ENCODE measurements at places on chromosomes 16 and 17.

DNA sequence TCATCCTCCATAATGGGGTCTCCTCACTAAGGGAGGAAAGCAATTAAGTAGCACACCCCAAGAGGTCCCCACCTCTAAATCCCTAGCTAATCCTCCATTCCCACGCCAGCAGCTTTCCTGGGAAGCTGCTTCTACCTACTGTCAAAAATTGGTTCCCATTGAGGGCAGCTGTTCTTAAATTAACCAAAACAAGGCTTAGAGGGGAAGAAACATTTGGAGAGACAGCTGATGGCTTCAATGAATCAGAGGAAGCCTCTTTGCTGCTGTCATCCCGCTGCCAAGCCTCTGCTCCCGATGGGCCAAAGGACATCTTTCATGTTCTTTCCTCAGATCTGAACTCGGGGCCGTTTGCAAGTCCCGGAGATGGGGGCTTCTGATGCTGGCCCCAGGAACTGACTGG lies 26.6 kb downstream of the AIPL1 start:
- DNase-seq = no peak

DNA sequence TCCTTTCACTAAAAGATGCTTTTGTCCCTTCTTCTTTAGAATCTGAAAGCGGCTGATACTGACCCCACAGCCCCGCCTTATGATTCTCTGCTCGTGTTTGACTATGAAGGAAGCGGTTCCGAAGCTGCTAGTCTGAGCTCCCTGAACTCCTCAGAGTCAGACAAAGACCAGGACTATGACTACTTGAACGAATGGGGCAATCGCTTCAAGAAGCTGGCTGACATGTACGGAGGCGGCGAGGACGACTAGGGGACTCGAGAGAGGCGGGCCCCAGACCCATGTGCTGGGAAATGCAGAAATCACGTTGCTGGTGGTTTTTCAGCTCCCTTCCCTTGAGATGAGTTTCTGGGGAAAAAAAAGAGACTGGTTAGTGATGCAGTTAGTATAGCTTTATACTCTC lies 10.1 kb upstream of the TANGO6 start:
- DNase-seq = no peak

GRCh38 chr16:27529962-27530361 lies 19.8 kb downstream of the GTF3C1 start:
- no peak for DNase-seq

- no peak for DNase-seq
Measured at GRCh38 chr17:57889892-57890856, 40.3 kb upstream of the MRPS23 start.

DNA sequence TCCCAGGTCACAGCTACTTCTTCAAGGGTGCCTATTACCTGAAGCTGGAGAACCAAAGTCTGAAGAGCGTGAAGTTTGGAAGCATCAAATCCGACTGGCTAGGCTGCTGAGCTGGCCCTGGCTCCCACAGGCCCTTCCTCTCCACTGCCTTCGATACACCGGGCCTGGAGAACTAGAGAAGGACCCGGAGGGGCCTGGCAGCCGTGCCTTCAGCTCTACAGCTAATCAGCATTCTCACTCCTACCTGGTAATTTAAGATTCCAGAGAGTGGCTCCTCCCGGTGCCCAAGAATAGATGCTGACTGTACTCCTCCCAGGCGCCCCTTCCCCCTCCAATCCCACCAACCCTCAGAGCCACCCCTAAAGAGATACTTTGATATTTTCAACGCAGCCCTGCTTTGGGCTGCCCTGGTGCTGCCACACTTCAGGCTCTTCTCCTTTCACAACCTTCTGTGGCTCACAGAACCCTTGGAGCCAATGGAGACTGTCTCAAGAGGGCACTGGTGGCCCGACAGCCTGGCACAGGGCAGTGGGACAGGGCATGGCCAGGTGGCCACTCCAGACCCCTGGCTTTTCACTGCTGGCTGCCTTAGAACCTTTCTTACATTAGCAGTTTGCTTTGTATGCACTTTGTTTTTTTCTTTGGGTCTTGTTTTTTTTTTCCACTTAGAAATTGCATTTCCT lies 3.4 kb upstream of the LPCAT2 start:
- no peak for DNase-seq

- no peak for DNase-seq
Measured at GRCh38 chr16:31569360-31569717, 41.6 kb downstream of the AHSP start.

DNA sequence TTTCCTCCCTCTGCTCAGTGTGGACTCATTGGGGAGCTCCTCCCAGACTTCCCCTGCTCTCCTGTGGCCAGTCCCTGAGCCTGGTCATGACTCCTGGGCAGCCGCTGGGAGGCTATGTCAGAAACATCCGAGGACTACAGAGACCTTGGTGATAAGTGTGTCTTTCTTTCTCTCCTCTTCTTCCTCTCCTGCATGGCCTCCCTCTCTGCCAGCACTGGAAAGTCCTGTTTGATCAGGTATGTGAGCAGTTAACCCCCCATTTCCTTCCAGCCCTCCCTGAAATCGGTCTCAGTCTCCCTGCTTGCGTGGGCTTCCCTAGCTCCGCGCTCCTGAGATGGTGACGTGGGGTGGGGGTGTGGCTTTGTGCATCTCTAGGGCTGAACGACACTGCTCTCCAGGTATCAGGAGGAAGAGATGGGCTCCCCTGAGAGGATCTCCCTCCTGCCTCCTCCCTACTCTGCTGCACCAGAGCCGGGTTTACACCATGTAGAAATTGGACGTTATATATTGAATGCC lies 2.1 kb downstream of the RHBDL3 start:
- no peak for DNase-seq

DNA sequence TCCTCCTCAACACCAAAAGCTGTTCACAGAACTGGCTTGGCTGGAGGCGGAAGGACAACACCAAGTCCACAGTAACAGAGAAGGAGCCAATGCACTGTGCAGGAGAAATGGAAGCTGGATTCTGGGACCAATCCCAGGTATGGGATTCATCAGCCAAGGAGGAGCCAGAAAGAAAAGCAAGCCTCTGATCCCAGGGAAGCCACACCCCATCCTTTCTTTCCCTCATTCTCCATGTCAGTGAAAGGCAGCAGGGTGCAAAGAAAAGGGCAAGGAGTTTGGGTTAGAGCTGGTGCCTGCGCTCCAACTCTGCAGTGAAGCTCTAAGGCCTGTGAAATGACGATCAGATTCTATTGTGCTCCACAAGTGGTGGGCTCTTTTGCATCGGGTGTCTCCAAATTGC lies 11.0 kb downstream of the DCAKD start:
- no peak for DNase-seq

GRCh38 chr17:40356990-40357881 lies 7.3 kb downstream of the GJD3 start:
- DNase-seq = no peak

DNA sequence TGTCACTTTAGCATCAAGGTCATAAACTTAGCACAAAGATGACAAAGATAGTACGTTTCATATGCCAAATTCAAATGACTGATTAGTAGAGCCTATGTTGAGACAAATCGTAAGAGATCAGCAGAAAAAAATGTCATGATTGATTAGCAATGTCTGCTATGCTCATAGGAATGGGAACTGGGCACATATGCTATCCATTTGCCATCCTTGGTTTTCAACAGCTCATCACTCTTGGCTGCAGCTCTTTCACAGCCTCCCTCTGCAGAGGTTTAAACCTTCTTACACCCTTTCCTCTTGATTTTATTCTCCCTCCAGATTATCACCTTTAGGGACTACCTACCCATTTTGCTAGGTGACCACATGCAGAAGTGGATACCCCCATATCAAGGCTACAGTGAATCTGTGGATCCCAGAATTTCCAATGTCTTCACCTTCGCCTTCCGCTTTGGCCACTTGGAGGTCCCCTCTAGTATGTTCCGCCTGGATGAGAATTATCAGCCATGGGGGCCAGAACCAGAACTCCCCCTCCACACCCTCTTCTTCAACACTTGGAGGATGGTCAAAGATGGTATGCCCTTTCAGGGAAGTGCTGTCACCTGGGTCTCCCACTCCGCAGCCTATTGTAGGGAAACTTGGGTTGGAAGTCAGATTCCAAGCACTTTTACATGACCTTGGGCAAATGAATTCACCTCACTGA lies 16.2 kb downstream of the MPO start:
- no peak for DNase-seq

DNA sequence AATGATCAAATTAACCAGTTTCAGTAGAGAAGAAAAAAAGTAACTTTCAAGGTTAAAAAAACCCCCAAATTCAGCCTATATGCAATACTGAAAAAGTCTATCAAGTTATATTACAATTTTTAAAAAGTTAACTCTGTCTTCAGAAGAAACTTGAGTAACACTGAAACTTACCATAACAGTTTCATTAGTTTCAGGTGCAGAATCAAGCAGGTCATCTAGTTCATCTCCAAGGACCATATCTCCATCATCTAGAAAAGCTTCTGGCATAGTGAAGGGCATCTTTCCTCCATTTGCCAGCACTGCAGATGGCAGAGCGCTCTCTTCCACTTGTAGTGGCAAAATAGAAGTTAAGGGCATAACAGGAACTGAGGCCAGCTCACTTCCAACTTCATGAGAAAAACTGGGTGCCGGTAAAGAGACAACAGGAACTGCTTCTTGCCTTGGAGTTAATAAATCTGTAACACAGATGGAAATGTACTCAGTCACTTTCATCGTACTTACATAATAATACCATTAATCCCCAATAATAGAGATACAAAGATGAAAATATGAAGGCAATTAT lies 22.9 kb downstream of the ZC3H7A start:
- no peak for DNase-seq

DNA sequence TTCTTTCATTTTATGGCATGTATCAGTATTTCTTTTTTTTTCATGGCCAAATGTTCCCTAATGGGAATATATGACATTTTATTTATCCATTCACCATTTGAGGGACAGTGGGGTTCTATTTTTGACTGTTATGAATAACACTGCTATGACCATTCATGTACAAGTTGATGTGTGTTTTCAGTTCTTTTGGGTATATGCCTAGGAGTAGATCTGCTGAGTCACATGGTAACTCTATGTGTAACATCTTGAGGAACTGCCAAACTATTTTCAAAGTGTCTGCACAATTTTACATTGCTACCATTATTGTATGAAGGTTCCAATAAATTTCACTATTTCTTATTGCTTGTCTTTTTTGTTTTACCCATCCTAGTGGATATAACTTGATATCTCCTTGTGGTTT lies 223.0 kb downstream of the TANC2 start:
- no peak for DNase-seq

DNA sequence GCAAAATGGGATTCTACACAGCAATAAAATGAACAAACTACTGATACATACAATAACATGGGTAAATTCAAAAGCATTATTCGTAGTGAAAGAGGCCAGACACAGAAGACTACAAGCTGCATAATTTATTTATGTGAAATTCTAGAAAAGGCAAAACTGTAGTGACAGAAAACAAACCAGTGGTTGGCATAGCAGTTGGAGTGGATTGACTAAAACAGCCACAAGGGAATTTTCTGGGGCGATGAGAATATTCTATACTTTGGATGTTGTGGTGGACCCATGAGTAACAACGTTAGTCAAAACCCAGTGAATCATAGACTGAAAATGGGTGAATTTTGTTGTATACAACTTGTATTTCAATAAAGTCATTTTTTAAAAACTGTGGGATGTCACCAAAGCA lies 63.2 kb upstream of the RPL38 start:
- DNase-seq = no peak

GRCh38 chr16:23147666-23148065 lies 1.6 kb downstream of the USP31 start:
- no peak for DNase-seq

GRCh38 chr17:50575581-50576210 lies 15.2 kb downstream of the CACNA1G start:
- DNase-seq = no peak

DNA sequence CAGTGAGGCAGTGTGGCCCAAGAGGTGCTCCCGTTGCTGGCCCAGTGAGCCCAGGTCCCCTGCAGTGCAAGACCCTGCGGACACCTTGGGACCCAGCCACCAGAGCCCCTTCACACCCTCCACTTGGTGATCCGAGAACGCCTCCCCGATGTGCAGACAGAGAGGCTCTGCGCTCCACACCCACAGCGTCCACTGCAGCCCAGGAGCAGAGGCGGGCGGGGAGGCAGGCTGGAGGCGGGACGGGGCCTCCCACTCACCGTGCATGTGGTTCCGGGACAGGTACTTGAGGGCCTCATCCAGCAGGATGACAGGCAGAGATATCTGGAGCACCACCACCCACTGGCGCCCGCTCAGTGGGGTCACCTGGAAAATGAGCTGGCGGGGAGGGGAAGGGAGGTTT lies 12.1 kb upstream of the P2RX1 start:
- no peak for DNase-seq

DNA sequence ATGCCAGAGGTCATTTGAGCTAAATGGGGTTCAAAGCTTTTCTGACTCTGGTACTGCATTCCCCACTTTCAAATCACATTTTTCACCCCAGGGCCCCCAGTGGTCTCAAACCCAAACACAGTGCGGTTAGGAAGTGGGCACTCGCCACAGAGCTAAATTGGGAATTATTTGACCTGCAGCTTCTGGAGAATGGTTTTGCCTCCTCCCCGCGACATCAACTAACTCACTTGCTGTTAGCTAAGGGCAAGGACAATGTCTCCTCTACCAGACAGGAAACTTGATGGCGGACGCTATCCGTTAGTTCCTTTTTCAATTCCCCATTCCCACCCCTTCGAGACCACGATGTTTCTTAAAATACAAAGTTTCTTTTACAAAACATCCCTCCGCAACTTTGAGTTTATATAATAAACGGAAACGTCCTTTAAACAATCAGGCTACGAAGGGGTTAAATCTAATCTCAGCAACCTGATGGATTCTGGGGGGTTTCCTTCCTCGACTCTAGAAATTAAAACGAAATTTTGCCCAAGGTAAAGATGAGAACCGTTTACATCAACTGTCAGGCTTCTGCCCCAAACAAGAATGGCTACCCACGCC lies 500 bp upstream of the KAT7 start:
- DNase-seq = no peak

DNA sequence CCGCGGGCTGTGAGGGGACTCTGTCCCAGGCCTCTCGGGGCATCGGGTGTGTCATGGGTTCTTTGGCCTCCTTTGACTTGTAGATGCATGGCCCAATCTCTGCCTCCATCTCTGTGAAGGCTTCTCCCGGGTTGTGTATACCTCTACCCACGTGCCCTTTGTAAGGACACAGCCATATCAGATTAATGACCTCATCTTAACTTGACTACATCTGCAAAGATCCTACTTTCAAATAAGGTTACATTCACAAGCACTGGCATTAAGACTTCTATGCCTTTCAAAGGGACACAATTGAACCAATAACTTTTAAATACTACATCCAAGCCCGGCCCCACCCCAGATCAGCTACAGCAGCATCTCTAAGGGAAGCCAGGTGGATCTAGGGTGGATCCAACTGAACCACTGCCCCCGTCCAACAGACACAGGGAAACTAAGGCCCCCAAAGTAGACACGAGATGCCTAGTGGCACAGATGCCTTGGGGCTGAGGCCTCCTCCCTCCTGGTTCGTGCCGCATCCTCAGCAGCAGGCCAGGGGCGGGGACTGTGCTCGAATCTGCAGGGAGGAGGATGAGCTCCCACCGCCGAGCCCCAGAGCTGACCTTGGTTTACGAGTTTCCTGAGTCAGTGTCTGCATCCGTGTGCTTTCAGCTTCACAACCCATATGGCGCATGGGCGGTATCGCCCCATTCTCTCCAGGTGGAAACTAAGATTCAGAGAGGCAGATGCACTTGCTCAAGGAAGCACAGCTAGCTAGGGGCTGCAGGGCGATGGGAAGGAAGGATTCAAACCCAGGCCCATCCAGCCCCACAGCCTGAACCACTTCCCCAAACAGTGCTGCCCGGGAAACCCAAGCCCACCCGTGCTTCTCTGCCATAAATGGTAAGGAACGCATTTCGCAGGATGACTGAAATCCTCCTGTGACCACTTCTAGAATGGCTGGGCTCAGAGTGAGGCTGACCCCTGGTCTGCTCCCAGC lies 353.3 kb downstream of the C16orf95 start:
- DNase-seq = no peak

- no peak for DNase-seq
Measured at GRCh38 chr16:70675851-70676513, 9.9 kb downstream of the MTSS2 start.

Measured in activated CD4-positive, alpha-beta T cell treated with anti-CD3 and anti-CD28 coated beads, Interleukin-2, amount 50 U/mL, for 24 hours (primary cell).